ENCODE measurements at places on chromosomes 6 and 20. TPM values are rescaled to one million over a fixed set of nuclear protein-coding genes. Genes with fewer than 3 reads are reported as not detected.

ZC2HC1B gene
- total RNA-seq, result not detected

- DNase-seq, result peak; percentile 73
Observed at GRCh38 chr6:112289038-112289566, 34.7 kb upstream of the LAMA4 start.

DNA sequence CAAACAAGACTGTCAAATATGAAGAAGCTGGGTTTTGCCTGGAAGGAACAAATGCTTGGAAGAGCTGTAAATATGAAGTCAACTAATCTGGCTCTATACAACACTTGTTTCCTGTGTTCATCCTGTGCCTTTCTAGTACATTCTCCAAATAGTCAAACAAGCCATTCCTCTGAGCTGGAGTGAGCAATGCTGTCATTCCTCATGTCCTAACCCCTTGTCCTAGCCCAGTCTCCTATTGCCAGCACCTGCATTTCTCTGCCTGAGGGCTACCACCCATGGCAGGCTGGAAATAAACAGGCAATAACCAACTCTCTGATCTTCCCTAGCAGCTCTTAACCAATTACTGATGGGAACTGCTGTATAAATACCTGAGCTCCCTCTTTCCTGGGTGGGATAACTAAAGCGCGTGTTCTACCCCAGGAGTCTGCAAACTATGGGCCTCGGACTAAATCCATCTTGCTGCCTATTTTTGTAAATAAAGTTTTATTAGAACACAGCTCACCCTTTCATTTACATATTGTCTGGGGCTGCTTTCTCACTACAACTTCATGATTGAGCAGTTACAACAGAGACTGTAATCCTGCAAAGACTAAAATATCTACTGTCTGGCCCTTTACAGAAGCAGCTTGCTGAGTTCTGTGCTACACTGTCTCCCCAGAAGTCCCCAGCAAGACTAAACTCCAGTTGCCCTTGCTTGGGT lies 13.4 kb downstream of the RIMS4 start:
- DNase-seq, result no peak

- no peak for DNase-seq
Observed at GRCh38 chr20:20668639-20669038, 43.8 kb downstream of the RALGAPA2 start.

- peak; percentile 82 for DNase-seq
Observed at GRCh38 chr6:28880894-28881780, 42.6 kb downstream of the TRIM27 start.

CD109 gene
- 3.9 TPM for total RNA-seq

DNA sequence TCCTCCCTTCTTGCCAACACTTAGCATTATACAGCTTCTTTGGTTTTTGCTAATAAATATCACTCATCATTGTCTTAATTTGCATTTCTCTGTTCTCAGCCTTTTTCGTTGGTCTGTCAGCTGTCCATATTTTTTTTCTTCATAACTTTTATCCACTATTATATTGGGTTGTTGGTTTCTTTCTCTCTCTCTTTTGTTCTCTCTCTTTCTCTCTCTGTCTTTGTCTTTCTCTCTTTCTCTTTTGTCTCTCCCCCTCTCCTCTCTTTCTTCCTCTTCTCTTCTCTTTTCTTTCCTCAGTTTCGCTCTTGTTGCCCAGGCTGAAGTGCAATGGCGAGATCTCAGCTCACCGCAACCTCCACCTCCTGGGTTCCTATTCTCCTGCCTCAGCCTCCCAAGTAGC lies 36.5 kb downstream of the JARID2 start:
- DNase-seq, result no peak

DNA sequence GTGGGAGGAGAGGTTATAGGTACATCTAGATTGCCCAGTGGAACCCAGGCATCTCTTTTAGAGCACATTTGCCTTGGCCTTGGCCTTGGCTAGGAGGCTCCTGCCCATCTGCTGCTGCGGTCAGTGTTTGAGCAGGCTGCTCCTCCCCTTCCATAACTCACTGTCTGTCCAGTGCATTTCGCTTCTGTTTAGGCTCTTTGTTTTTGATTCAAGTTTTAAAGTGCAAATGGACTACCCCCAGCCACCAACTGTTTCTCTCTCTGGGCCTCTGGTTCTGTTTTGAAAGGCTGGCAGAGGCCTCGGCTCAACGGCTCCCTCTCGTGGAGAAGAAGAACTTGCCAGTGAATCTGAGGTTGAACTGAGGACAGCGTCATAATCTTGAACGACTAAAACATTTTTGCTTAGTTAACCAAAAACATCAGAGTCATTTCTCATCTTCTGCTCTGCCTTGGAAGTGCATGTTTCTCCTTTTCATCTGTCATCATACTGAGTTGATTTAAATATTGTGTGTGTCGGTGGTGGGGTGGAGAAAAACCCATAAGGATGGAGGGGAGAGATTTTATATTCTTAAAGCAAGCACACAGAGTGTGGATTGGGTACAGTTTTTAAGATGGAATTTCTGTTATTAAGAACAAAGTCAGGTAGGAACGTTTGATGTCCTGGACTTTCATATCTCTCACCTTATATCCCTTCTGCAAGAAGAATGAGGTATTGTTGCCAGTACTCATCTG lies 171.4 kb downstream of the DTNBP1 start:
- peak; percentile 79 for DNase-seq

ZBTB46 gene
- 9.0 TPM for total RNA-seq

DNA sequence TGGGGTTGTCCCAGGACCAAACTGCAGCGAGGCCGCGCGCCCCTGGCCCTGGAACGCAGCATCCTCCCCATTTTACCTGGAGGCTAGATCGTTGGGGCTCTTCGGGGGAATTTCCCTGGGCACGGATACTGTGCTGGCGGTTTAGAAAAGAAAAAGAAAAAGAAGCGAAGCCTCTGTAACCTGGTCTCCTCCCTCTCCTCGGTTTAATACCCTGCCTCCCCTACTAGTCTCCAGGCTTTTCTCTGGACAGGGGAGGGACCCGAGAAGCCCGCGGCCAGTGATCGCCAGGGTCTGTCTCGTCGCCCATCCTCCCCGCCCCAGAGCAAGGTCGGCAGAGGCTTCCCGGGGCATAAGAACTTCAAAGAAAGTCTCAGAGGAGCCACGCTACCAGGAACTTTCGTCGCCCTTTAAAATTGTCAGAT lies 6.1 kb upstream of the LAMP5 start:
- DNase-seq, result no peak

DNA sequence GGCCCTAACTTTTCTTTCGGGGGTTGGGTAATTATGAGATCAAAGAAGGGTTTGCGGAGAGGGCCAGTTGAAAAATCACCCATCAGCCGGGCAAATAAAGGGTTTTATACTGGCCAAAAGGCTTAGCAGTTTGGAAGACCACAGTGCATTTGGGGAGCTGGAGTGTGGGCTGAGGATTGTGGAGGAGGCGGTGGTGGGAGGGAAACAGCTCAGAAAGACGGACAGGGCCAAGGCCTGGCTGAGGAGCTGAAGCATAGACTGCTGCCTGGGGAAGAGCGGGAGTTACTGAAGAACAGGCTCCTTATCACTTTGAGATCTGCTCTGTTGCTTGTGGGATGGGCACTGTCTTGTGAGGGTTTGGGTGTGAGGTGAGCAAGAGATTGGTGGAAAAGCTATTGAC lies 144.2 kb downstream of the CARMIL1 start:
- DNase-seq, result no peak

GRCh38 chr20:58711266-58712051 lies 18.9 kb downstream of the NPEPL1 start:
- DNase-seq, result peak; percentile 9

GRCh38 chr6:7108964-7109836 lies 1.4 kb downstream of the RREB1 start:
- DNase-seq, result peak; percentile 73

DNA sequence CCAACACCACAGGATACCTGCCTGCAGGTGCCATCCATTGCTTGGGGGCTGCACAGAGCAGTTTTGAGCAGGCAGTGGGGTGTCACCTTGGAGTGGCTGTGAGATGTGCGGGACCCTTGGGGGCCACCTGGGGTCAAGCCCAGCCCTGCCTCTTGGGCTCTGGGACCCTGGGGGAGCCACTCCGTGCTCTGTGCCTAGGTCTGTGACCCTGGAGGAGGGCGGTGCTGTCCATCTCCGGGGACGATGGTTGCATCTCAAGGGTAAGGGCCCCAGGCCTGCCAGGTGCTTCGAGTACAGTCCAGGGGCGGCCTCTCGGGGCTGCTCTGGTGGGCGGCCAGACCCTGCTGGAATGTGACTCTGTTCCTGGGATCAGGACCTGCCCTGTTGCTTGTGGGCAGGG lies 8.7 kb upstream of the GATA5 start:
- DNase-seq, result no peak

MOCS1 gene
- total RNA-seq, result 20.1 TPM

GRCh38 chr20:1165941-1166340 lies 18.8 kb downstream of the TMEM74B start:
- no peak for DNase-seq

DNA sequence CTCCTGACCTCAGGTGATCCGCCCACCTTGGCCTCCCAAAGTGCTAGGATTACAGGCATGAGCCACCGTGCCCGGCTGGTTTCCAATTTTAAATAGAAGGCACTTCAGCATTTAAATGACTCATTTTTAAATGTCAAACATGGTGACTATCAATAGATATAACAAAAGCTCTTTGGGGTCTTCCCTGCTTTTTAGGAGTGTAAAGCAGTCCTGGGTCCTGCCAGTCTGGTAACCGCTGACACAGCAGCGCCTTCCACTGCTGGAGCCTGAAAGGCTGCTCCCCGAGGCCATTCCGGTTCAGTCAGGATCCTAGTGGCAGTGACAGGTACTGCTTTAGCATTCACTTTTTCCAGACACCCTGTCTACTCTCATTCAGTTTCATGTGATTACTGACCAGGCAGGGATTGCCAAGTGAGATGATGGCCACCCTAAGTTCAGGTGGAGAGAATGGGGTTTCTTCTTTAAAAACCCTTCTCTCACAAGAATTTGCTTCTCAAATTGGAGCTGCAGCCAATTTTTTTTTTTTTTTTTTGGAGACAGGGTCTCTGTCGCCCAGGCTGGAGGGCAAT lies 5.1 kb downstream of the DIDO1 start:
- DNase-seq, result peak; percentile 57

C6orf15 gene
- total RNA-seq, result not detected

LCA5 gene
- 5.7 TPM for total RNA-seq

THEMIS gene
- 2.8 TPM for total RNA-seq

GRCh38 chr20:278607-279571 lies 11.7 kb downstream of the C20orf96 start:
- DNase-seq, result no peak

RHAG gene
- total RNA-seq, result 0.52 TPM

- no peak for DNase-seq
Observed at GRCh38 chr6:107786179-107786578, 37.9 kb downstream of the SCML4 start.

SMIM26 gene
- total RNA-seq, result 65.2 TPM

CASS4 gene
- 2.0 TPM for total RNA-seq

COL11A2 gene
- total RNA-seq, result 0.66 TPM

Measured in mucosa of gallbladder (tissue), 1 donor.